ENCODE measurements at places on chromosomes 11 and 22.

- DNase-seq: no peak
Observed at GRCh38 chr11:31956310-31956709, 134.6 kb upstream of the RCN1 start.

DNA sequence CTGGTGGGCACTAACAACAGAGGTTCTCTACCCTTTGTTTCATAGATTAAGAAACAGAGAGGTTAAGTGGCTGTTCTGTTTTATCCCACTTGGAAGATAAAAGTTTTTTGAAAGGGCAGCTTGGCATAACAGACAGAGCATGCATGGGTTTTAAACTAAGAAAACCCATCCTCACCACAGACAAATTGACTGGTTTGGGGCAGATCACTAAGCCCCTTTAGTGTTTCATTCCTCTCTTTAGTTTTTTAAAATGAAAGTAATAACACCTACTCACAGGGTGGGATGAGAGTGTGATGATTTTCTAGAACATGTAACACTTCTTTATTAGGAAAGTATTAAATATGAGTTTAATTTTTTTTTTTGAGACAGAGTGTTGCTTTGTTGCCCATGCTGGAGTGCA lies 12.3 kb upstream of the RRAS2 start:
- no peak for DNase-seq

DNA sequence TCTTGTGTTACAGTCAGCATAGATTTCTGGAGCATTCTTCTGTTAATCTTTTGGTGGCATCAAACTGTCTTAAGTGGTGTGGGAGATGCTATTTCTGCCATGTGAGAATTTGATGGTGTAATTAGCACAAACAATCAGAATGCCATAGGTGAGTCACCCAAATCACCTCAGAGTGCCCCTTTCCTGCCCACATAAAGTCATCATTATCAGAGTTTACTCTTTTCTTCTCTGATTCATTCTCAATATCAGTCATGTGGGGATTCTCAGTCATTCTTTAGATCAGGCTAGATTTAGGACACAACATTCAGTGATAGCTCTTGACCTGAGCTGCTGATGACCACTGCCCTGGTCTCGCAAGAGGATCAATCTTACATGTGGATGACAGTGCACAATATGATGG lies 23.7 kb upstream of the MS4A6A start:
- DNase-seq: no peak

DNA sequence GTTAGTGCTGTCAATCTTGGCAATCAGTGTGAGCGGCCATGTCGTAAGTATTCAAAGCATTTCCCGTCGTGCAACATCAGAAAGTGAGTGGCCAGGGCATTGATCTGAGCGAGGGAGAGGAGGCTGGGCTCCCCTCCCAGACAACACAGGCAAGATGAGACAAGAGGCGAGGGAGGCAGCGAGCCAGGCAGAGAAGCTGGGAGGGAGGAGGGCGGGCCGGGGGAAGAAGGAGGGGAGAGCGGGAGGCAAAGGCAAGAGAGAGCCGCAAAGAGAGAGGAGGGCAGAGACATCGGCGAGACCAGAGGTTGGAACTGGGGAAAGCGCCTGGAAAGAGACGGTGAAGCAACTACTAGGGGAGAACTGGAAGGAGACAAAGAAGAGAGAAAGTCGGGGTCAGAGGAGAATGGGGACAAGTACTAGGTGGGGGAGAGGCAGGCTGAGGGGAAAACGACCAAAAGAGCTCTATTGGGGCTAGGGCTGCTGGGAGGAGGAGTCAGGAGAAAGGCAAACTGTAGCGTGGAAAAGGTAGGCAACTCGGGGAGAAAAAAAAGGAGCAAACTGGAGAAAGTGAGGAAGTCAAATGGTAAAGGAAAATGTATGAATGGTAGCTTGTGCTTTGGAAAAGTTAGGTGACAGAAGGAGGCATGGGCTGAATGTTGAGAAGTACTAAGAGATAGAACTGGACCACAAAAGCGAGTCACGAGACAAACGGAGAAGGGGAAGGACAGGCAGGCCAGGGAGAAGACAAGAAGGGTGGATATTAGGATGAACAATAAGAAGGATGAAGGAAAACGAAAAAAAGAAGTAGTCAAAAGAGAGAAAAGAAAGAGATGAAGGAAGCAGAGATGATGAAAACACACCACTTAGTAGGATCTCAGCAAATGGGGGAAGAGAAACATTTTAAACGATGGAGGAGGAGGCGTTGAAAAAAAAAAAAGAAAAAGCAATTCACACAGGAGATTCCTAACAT lies 130.5 kb upstream of the C11orf58 start:
- DNase-seq: no peak

- DNase-seq: no peak
Observed at GRCh38 chr22:33044112-33044511, 14.1 kb downstream of the SYN3 start.

DNA sequence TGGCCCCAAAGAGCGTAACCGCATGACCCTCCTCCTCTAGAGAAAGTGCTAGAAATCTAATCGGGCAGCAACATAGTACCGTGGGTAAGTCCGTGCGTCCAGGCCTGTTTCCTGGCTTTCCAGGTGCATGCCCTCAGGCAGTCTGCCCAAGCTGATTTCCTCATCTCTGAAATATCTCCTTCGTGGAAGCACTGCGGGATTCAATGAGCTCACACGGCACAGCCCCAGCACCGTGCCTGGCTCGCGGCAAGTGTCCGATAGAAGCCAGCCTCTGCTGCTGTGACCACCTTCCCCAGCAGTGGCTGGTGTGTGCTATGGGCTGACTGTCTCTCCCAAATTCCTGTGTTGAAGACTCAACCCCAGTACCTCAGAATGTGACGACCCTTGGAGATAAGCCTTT lies 20.7 kb downstream of the RPUSD4 start:
- no peak for DNase-seq

- DNase-seq: no peak
Observed at GRCh38 chr11:62402226-62402959, 16.4 kb upstream of the SCGB1A1 start.

GRCh38 chr11:61106894-61107470 lies 4.7 kb downstream of the CD5 start:
- DNase-seq: no peak

GRCh38 chr22:43543522-43544288 lies 131.9 kb downstream of the MPPED1 start:
- no peak for DNase-seq

- no peak for DNase-seq
Observed at GRCh38 chr11:23123753-23124152, 263.5 kb upstream of the CCDC179 start.

DNA sequence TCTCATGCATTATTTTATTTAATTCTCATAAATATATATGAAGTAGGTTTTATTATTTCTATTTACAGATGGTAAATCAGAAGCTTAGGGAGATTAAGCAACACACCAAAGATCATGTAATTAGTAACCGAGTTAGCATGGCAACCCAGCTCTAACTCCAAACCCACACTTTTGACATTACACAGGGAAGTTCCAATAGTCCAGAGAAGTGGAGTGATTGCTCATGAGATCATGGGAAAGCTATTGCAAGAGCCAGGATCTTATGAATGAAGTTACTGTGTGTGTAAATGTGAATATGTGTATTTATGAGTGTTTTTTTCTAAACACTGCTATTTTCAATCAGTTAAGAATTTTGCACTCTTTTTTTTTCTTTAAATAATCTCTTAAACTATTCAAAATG lies 225.8 kb upstream of the KIRREL3 start:
- DNase-seq: no peak

DNA sequence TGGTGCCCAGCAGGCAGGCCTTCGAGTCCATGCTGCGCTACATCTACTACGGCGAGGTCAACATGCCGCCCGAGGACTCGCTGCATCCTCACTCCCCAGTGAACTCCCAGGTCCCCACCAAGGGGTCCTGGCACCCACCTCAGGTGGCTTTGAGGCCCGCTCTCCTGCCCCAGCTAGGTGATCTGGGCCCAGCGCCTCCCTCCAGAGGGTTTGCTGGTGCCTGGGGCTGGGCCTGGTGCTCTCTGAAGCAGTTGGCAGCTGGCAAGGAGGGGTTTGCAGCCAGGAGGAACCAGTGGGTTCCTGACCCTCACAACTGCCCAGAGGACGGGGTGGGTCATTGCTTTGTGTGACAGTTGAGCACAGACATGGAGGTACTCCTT lies 5.9 kb downstream of the THAP7 start:
- no peak for DNase-seq

DNA sequence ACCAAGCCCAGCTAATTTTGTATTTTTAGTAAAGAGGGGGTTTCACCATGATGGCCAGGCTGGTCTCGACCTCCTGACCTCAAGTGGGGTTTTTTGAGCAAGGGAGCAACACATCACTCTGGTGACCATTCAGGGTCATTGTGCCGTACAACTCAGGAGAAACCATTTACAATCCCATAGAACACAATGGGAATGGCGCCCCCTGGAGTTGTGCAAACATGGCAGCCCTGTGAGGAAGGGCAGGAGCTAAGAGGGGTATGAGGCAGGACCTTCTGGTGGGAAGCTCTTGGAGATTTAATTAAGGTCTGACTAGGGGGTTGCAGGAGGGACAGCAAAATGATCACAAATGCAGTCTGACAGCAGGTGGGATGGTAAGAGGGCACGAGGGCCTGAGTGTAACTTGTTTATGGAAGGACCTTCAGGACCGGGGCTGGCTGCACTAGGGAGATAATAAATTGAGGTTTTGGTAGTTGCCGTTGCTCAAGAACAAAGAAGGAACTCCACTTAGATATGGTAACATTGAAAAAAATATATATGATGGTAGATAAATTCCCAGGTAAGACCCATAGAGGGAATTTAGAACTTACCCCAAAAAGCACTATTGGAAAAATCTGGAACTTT lies 9.1 kb upstream of the CSF2RB start:
- DNase-seq: no peak

DNA sequence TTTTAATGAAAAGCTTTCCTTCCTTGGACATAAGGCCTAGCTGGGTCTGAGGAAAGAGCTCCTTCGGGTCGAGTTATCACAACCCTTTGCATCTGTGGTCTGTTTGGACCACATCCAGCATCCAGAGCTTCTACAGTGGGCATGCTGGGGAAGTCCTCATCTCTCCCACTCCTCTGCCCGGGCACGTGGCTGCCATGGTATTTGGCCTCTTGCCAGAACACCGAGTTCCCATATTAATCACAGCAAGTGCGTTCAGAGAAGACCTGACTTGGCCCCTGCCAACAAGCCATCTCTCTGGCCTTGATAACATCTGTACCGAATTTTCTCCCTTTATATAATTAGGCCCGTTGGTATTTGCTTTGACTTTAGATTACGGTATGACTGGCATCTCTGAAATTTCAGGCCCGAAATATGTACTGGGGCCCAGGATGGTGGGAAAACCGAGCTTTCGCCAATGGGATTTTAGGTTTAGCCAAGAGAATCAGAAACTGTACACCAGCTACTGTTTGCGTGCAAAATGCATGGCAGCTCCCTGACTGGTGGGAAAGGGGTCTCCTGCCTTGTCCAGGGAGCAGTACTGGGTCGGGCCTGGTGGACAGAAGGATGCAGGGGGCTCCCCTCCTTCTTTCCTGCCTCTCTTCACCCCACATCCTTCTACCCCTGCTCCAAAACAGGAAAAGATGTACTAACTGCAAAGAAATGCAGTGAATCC lies 90.0 kb downstream of the MICAL2 start:
- DNase-seq: peak; percentile 90

GRCh38 chr11:123956752-123957151 lies 13.1 kb upstream of the OR6T1 start:
- DNase-seq: no peak

DNA sequence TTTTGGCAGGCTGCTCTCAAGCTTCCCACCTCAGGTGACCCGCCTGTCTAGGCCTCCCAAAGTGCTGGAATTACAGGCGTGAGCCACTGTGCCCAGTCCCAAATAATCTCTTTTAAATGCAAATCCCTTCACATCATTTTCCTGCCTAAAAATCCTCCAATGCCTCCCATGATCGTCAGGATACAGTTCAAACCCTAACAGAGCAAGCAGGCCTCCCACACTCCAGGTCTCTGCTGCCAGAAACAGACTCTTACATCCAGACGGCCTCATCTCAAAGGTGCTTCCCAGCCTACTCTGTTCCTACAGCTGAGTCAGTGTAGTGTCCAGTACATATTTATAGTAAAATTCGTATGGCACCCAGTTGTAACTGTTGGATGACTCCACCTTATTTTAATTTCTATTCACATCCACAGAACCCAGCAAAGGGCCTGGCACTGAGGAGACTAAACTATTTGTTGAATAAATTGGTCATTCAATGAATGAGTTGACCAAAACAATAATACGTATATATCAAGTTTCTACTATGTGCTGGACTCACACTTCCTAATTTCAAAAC lies 8.2 kb downstream of the SIRT3 start:
- no peak for DNase-seq

GRCh38 chr11:396511-396947 lies 2.5 kb downstream of the PKP3 start:
- no peak for DNase-seq

DNA sequence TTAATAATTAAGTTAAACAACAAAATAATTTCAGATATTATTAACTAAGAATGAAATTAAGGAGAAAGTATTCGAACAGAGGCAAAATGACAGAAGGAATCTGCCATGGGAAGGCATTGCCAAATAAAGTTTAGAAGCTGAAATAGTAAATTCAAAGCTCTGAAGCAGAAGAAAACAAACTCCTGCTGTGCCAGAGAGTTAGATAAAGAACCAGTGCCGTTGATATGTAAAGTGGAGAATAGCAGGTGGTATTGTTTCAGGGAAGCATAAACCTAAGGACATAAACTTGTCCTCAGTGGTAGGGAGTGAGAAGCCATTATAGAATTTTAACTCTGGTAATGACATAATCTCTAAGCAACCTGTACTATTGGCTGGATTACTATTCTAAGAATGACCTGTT lies 2.7 kb upstream of the HBG2 start:
- no peak for DNase-seq

GRCh38 chr11:128757235-128757711 lies 63.4 kb downstream of the FLI1 start:
- peak; percentile 76 for DNase-seq

DNA sequence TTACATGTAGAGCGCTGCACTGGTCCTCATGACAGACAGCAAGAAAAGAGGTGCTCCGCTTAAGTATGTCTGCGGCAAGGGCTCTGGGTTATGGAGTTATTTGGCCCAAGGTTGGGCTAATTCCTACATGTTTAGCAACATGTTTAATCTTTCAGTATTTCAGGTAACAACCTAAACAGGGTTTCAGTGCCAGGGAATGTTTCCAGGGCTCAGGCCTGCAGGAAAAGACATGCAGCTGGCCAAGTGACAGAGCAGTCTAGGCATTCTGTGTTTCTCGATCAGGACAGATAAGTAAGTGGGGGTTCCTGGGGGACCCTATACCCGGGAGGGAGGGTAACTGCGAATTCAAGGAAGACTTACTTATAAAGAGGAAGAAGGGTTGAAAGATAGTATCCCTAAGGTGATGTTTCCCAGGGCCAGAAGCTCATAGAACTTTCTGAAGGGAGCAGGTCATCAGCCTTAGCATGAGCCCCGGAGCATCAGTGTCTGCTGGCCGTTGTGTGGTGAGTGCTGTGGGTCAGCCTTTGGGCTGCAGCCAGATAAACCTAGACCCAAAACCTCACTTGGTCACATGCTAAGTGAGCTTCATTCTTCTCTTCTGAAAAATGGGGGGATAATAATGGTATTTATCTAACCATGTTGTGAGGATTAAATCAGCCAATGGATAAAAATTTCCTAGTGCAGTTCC lies 18.4 kb downstream of the KCNJ5 start:
- DNase-seq: no peak
